ENCODE measurements at places on chromosomes 1 and 21.

DNA sequence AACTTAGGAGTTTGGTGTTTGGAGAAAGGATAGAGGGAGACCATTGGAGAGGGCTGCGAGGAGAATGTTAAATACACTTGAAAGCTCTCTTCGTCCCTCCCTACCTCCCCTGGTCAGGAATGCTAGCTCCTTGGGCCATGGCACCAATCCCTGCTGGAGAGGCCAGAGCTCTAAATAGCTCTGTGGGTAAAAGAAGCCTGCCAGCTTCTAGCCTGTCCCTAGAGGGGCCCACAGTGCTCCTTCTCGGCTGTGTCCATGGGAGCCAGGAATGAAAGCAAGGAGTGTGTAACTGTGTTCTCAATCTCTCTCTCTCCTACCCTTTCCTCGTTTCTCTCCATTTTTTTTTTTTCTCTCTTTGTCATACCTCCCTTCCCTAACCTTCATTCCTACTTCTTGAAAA is at the start of gene CCDC190:
CCDC190 (minus strand) TSS at position 75 of the 400 bp plus-strand sequence. CDS start 1,529 bp downstream, outside the sequence.
- DNase-seq: no peak

DNA sequence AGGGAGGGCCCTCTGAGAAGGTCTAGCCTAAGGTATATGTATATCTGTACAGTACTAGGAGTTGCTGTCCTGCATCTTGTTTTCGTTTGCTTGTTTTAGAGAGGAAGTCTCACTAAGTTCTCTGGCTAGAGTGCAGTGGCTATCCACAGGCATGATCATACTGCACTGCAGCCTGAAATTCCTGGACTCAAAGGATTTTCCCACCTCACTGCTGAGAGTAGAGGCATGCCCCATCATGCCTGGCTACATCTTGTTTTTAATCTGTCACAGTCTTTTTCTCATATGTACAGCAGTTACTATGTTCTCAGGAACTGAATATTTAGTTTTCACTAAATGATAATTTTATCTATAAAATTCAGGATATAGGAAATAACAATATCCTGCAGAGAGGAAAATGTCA is 15.3 kb upstream of the PYHIN1 start:
- no peak for DNase-seq

GRCh38 chr1:196655071-196655470 is 3.2 kb downstream of the CFH start:
- no peak for DNase-seq

DNA sequence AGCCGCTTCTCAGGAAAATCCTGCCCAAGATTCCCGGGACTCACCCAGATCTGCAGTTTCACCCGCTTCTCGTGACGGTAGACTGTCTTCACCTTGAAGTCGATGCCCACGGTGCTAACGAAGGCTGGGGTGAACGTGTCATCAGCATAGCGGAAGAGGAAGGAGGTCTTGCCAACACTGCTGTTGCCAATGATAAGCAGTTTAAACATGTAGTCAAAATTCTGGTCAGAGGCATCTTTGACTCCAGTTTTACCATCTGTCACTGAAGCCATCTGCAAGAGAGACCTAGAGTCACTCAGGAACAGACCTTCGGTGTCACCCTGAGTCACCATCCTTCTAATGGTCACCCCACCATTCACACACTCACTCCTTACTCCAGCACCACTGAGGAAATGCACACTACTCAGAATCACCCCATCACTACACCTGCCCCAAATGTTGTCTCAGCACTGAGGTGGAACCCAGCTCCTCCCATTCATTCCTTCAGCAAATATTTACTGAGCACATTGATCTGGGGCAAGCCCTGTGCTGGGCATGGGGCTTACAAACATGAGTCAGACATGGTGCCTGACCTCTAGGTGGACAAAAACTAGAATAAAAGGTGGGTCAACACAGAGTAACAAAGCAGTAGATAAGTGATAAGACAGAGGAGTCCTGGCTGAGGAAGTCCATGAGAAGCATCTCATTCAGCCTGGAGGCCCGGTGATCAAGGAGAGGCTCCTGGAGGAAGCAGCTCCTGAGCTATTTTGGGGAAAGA is 13.5 kb downstream of the RAB3B start:
- DNase-seq: no peak

- no peak for DNase-seq
These were observed 300.3 kb downstream of the NPHP4 start for GRCh38 chr1:5691795-5692509.

GRCh38 chr1:27366411-27367159 is at the start of gene MAP3K6:
Gene MAP3K6, minus strand, starts transcription at chr1:27366961. Its CDS starts 364 bp downstream, at chr1:27366597.
- DNase-seq: no peak

- no peak for DNase-seq
These were observed 11.7 kb downstream of the UBE2G2 start for GRCh38 chr21:44789880-44790279.

GRCh38 chr1:63277195-63278192 is 44.9 kb upstream of the FOXD3 start:
- DNase-seq: no peak

DNA sequence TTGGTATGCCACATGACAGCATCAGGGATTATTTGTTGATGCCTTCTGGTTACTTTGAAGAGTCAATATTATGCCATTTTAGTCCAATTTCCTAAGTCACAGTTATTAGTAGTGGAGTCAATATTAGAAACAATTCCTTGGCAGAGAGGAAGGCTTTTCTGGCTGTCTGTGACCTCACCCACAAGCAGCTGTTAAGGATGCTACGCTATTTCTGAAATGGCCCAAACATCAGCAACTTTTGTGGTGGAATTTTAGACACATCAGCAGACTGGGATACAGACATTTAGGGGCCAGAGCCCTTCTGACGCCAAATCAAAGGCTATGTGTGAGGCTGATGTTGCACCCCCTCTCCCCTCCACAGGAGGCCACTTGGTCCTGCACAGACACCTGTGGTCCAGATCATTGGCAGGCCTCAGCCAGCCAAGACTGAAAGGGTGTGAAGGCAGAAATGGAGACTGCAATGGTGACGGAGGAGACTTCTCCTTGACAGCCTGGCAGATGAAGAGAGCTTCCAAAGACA is 9.2 kb upstream of the RXRG start:
- no peak for DNase-seq

GRCh38 chr1:36703526-36704208 is 221.0 kb upstream of the CSF3R start:
- DNase-seq: peak; percentile 12

DNA sequence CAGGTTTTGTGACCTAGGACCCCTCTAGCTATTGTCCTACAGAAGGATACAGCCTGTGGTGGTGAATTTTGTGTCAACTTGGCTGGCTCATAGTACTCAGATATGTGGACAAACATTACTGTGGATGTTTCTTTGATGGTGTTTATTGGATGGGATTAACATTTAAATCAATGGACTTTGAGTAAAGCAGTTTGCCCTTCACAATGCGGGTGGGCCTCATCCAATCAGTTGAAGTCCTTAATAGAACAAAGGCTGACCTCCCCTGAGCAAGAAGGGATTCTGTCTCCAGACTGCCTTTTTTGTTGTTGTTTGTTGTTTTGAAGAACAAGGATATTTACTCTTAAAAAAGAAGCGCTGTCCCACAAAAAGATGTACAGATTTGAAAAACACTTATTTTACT is 210.0 kb upstream of the GREM2 start:
- DNase-seq: no peak

DNA sequence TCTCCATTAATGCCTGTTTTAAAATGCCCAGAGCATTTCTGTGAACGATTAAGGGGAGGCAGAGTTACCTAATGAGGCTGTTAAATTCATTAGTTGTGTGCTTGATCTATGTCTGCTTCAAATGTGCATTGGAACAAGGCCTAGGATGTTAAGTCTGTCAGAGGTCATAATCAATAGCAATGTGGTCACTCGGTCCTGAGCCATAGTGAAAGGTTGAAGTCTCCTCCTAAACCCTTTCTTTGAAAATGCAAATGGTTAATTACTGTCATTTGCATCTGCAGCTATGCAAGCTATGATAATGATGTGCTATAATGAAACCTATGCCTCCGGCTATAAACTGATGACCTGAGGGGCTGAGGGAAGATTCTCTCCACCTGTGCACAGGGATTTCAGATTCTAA is 114.2 kb upstream of the NR5A2 start:
- DNase-seq: no peak

- DNase-seq: no peak
These were observed 24.8 kb downstream of the IVNS1ABP start for GRCh38 chr1:185292237-185292636.

- no peak for DNase-seq
These were observed 6.9 kb upstream of the CBR3 start for GRCh38 chr21:36127977-36128376.

GRCh38 chr1:168671782-168672181 is 57.2 kb downstream of the DPT start:
- DNase-seq: no peak

DNA sequence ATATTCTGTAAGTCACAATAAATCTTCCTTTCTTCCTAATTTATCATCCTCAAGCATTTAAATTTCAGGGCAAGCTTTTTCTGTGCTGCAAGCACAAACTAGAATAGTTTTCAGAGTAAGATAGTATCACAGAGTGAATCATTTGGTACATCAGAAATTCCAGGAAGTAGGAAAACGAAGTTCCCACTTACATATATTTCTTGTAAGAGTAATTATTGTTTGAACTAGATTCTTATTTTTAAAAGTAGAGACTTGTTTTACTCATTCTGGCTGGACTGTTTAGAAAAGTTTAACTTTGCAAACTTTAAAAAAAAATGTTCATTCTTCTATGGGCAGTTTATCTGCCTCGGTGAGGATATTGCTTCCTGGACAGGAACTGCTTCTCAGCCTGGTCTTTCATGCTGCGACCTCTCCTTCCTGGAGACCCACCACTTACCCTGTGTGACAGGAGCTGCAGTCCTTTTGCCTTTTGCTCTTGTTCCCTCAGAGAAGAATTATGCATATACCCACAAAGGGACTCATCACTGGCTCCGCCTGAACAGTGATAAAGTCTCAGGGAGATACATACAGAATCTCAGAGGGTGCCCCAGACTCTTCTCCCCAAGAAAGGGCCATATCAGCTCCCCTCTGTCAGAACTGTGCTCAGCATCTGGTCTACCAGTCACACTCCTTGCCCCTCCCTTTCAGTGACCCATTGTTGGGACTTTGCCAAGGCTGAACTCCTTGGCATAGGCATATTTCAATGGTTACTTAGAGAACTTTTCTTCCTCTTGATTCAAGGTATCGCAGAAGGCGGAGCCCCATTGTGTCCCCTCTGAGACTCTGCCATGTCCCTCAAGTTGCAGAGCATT is 102.7 kb upstream of the CD55 start:
- DNase-seq: no peak

DNA sequence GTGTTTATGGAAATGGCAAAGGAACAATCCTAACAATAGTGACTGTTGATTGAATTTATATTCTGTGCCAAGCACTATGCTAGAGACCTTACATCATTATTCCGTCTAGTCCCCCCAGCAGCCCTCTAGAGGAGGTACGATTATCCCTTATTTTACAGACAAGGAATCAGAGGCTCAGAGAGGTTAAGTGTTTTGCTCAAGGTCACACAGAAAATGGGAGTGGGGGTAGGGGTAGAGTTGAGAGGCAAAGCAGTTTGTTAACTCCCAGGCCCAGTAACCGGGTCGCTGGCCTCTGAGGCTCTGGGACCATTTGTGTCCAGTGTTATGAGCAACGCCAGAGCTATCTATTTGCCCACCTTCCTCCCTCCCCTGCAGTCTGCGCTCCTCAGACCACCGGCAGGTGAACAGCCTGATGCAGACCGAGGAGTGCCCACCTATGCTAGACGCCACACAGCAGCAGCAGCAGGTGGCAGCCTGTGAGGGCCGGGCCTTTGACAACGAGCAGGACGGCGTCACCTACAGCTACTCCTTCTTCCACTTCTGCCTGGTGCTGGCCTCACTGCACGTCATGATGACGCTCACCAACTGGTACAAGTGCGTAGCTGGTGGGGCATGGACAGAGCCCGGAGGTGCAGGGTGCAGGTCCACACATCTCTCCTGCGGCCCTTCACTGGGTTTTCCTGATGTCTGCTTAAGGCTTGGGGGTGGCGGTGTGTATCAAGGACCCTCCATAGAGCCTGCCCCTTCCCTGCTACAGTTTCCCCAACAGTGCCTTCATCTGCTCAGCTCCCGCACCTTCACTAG is 19.8 kb downstream of the SERINC2 start:
- DNase-seq: no peak

DNA sequence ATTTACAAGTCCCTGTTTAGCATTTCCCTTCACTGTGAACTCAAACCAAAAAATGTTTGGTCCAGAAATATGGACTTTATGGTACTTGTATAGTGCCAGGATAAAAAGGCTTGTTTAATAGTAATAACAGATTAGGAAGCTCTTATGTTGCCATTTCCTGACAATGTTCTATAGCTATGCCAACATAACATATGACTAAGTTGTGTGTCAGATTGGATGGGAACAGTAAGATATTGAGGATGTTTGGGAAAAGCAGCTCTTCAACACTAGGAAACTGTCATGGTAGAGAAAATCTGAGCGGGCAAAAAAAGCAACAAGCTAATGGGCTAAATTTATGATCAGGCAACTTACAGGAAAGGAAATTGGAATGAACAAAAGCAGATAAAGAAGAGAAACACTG is 287.1 kb upstream of the ADGRL4 start:
- no peak for DNase-seq

GRCh38 chr1:177741476-177741875 is 228.4 kb downstream of the SEC16B start:
- DNase-seq: no peak

- DNase-seq: no peak
These were observed 118.3 kb downstream of the OLFML2B start for GRCh38 chr1:161905269-161905884.

DNA sequence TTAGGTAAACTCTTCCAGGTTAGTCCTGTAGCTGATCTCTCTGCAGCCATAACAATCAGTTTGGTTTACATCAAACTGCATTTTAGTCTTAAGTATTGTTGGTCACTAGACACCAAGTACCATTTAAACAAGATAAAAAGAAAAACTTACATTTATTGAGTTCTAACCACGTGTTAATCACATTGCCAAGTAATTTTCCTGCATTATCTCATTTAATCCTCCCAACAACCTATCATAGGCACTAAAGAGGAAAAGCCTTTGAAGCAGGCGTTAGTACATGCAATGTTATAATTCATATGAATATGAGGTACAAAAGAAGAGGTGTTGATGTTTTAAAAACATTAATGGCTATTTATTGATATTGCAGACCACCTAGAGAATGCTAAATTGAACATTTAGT is 9.0 kb downstream of the DR1 start:
- DNase-seq: no peak

DNA sequence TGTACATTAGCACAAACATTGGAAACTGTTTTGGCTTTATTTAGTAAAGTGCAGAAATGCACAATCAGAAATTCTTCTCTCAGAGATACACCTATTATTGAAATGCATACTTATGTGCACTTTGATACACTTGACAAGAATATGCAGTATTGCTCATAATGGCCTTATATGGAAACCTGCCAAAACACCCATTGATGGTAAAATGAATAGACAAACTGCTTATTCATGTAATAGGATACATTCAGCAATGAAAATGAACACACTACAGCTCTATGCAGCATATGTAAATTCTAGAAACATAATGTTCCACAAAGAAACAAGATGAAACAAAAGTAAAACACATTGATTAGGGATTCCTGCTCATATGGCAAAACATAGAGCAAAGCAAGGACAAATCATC is 223.9 kb downstream of the S1PR1 start:
- no peak for DNase-seq

GRCh38 chr1:106747791-106748190 is 308.7 kb upstream of the PRMT6 start:
- no peak for DNase-seq

GRCh38 chr1:35201631-35202030 is 8.7 kb upstream of the SFPQ start:
- DNase-seq: no peak

GRCh38 chr1:44677201-44677766 is 2.8 kb downstream of the ARMH1 start:
- no peak for DNase-seq

- no peak for DNase-seq
These were observed 282.6 kb upstream of the C1orf105 start for GRCh38 chr1:172137703-172138454.

All from central memory CD8-positive, alpha-beta T cell (primary cell).